ELF-1 (cell line): ENCODE measurements at places on chromosomes 2 and 18.

GRCh38 chr2:70116936-70117552, 29.8 kb downstream of the PCBP1 start:
- no peak for DNase-seq

DNA sequence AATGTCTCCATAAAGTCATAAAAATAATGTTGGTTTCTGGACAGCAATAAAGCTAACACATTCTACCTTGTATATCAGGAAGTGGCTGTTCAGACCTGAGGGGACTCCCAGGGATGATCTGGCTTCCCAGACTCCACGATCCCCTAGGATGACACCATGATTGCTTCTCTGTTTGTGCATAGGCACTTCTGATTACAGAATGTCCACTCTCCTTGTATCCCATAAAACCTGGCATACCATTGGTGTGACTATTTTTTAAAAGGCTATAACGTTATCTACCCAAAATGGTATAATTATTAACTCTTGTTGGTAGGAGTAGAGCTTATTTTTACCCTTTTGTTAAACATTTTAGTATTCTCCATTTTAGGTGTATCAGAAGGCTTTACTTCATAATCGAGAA, 57.1 kb downstream of the PTH2R start:
- DNase-seq: no peak

DNA sequence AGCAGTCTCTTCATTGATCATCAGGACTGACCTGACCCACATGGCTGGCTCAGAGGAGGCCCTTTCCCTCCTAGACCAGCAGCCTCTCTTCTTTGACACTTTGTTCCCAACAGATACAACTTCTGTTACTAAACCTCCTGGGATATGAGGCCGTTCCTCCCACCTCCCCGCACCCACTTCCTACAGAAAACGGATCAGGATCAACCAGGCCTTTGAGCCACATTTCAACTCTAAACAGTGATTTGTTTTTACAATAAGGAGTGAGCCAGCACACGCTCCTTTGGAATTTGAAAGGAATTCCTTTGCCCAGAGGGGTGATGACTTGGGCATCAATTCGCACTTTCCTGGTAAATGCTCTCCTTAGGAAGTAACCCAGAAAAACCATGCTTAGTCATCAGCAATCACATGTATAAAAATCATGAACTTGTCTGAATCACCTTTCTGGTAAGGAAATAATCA, 180.4 kb downstream of the FAM124B start:
- peak; percentile 92 for DNase-seq

- peak; percentile 75 for DNase-seq
These were observed 116.9 kb downstream of the ALPK2 start for GRCh38 chr18:58511897-58512581.

- no peak for DNase-seq
These were observed 269.2 kb downstream of the NYAP2 start for GRCh38 chr2:225668606-225669266.
